Lung (tissue), 17 donors: ENCODE measurements at places on chromosomes 11 and 22. TPM values are rescaled to one million over a fixed set of nuclear protein-coding genes. Genes with fewer than 3 reads are reported as not detected.

DNA sequence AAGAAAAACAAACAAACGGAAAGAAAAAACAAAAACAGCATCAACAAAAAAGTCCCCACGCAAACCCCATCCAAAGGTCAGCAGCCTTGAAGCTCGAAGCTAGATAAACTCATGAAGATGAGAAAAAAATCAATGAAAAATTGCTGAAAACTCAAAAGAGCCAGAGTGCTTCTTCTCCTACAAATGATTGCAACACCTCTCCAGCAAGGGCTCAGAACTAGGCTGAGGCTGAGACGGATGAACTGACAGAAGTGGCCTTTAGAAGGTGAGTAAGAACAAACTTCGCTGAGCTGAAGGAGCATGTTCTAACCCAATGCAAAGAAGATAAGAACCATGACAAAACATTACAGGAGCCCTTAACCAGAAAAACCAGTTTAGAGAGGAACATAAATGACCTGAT, 18.4 kb upstream of the FTH1 start:
- peak; percentile 44 for DNase-seq

- peak; percentile 87 for DNase-seq
These were observed 478 bp upstream of the CD248 start for GRCh38 chr11:66317322-66317722.

PDE2A gene
- 16.7 TPM for total RNA-seq

GRCh38 chr11:72058416-72059034, 21.8 kb downstream of the NUMA1 start:
- DNase-seq = no peak

- DNase-seq = no peak
These were observed 5.0 kb downstream of the THY1 start for GRCh38 chr11:119417726-119418540.

DNA sequence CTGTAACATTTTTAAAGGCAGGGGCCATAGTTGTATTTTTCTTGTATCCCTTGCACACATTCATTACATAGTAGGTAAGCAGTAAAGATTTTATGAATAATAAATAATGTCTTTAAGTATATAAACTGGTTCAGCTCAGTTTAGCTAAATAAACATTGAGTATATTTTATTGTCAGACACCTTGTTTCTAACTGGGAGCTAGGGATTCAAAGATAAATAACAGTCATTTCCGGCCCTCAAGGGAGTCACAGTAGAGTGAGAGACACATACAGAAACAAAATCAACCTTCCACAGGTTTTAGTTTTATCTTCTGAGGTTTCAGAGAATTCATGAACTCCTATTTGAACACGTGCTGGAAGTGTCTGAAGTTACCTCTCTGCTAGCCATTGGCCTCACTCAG, 760.2 kb downstream of the DLG2 start:
- no peak for DNase-seq

DNA sequence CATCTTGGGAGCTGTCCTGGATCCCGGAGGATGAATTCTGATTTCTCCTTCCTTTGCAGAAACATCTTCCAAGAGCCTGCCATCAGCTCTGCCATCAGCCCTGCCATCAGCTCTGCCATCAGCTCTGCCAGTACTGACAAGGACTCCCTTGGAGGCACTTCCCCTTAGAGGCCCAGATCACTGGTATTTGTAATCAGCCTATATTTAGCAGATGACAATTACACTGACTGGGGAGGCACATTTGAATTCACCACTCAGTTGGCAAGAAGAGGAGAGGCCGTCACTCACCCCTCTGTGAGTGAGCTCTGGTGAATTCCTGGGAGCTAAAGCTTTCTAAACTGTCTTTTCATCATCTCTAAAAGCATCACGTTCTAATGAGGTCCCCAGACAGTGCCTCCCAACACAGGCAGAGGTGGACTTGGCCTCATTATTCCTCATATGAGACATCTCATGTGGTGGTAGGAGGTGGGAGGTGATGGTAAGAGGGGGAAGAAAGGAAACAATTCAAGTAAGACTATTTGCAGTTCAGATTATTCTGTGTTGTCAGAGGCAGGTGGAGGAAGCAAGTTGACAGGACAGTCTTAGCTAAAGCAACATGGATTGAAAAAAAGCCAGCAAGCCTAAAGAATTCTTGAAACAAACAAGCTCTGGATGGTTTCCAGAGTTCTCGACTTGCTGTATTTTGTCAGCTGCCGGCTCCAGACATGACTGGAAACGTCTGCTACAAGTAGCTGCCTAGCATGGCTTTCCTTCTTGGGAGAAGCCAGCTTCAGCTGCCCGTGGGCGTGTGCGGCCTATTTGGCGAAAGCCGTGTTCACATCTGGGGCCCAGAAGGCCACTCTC, 771.7 kb downstream of the TBC1D22A start:
- DNase-seq = peak; percentile 98

TMEM151A gene
- total RNA-seq = 0.28 TPM

- no peak for DNase-seq
These were observed 37.3 kb upstream of the TEAD1 start for GRCh38 chr11:12636871-12637410.

GRCh38 chr22:17057959-17058814, 26.6 kb upstream of the IL17RA start:
- peak; percentile 60 for DNase-seq

FOLR2 gene
- total RNA-seq = 9.3 TPM

DNA sequence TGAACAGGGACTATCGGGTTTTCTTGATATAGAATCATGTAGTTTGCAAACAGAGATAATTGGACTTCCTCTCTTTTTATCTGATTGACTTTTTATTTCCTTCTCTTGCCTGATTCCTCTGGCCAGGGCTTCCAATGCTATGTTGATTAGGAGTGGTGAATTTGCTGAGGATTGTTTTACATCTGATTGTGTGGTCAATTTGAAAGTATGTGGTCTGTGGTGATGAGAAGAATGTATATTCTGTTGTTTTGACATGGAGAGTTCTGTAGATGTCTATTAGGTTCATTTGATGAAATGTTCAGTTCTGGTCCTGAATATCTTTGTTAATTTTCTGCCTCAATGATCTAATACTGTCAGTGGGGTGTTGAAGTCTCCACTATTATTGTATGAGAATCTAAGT, 713.2 kb upstream of the CCDC179 start:
- DNase-seq = no peak

DNA sequence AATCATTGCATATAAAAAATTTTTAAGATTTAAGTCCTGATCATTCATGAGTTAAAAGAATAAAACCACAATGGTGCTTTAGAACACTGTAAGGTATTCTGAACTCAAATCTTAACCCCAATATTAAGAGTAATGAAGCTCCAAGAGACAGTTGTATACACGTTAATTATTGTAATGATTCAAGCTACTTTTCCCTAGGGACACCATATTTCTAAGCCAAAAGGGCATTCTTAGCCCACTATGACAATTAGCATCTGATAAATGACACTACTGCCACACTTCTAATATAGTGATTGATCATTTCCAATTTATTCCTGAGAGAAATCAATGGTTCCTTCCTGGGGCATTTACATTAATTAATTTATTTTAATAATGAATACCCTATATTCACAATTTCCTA, 21.7 kb downstream of the FANCF start:
- no peak for DNase-seq

GRCh38 chr11:95676308-95676707, 113.3 kb downstream of the FAM76B start:
- no peak for DNase-seq

DNA sequence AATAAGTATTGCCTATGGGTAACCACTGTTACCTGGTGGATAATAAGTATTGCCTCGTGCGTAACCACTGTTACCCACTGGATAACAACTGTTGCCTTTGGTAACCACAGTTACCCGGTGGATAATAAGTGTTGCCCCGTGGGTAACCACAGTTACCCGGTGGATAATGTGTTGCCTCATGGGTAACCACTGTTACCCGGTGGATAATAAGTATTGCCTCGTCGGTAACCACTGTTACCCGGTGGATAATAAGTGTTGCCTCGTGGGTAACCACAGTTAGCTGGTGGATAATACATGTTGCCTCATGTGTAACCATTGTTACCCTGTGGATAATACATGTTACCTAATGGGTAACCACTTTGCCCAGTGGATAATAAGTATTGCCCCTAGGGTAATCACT, 9.8 kb upstream of the NXPE4 start:
- no peak for DNase-seq

DNA sequence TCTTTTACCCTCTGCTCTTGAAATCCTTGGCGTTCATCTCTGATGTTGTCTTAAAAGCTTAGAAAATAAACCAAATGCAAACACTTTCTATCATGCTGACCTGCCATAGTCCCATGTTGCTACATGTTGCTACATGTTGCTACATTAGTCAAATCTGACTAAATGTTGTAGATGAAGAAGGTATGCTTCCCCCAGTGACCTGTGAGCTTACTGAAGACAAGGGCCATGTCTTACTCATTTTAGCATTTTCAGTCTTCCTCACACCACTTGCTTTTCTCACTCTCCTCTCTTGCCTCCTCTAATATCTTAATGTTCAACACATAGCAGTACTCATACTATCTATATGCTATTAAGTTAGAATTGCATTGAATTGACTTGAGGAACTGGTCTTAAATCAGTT, 346.4 kb upstream of the MTNR1B start:
- no peak for DNase-seq

MRPL17 gene
- 28.2 TPM for total RNA-seq

DNA sequence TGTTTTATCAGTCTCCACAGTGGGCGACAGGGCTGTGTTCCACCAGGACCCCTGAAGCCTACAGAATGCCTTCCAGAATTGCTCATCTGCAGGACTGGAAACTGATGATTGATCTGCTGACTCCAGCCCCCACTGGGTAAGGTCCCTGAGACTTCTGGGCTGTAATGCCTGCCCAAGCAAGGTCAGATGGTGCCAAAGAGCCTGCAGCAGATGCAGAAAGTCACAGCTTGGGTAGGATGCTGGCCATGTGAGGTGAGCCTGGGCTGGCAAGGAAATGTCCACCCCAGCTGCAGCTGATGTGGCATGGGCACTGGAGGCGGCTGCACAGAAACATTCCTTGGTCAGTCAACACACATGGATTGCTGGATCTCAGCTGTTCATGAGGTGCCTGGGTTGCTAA, 30.9 kb downstream of the LRRC32 start:
- no peak for DNase-seq

DNA sequence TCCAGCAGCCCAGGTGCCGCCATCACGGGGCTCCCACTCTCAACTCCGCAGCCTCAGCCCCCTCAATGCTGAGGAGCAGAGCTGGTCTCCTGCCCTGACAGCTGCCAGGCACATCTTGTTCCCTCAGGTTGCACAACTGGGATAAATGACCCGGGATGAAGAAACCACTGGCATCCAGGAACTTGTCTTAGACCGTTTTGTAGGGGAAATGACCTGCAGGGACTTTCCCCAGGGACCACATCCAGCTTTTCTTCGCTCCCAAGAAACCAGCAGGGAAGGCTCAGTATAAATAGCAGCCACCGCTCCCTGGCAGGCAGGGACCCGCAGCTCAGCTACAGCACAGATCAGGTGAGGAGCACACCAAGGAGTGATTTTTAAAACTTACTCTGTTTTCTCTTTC, at the start of gene SAA1:
TSS of gene SAA1 (plus strand) at position 316 of the 400 bp plus-strand sequence. CDS start 624 bp downstream, outside the sequence.
- no peak for DNase-seq

DNA sequence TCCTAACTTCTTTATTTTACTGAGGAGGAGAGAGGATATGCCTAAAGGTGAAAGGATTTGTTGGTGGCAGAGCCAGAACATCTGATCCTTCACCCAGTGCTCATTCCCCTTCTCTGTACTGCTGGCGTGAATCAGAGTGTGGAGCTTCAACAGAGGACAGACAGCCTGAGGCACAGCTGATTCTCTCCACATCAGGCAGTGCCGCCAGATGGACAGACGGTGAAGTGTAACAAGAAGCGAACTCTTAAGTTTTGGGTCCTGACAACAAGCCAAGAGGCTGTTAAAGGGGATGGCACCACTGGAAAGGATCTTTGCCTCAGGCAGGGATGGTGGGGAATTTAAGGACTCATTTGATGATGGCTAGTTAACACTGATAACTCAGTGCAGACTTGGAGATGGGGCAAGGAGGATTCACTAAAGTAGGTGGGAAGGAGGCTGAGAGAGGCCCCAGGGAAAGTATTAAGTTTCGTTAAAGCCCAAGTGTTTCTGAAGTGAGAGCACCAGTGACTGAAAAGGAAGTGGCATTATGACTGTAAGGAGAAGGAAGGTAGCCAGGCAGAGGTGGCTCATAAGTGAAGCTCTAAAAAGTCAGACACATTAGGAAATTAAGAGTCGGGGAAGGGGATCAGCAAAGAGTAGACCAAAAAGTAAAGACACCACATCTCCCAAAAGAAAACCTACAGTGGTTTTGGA, 81.3 kb downstream of the CLPB start:
- DNase-seq = peak; percentile 75

DNA sequence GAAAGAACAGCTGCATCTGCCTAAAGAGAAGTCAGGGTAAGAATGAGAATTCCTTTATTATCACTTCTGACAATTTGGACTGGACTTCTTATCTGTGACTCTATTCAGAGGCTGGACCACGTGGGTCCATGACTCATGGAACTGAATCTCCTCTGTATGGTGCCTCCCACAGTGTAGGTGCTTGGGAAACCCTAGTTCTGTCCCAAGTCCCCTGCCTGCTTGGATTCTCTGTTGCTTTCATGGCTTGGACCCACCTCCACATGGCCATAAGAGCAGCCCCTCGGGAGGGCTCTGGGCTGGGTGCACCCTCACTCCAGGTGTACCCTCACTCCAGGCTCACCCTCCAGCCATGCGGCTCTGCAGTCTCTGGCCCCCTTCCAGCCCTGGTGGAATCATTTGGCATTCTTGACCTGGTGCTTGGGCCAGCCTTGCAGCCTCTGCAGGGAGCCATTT, 153.4 kb downstream of the CACNA1I start:
- DNase-seq = no peak

CREB3L1 gene
- 52.3 TPM for total RNA-seq

TIGD3 gene
- 0.21 TPM for total RNA-seq

DNA sequence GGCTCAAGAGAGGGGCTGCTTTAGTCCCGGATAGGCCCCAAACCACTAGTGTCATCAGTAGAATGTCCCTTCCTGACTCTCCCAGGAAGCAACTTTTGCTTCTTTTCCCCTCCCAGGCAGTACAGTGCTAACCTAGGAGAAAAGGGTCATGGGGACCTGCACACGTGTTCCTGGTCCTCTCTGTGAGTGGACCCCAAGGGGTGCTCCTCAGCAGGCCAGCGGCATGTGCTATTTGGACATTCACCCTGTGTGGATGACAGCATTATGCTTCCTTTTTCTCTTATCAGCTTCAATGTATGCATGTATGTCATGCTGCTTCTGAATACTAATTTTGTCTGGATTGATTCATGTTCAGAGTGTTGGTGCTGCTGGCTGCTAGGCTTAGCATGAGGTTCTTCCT, 18.1 kb upstream of the PLET1 start:
- no peak for DNase-seq

OR4X1 gene
- total RNA-seq = not detected

GRCh38 chr22:49132009-49132408, 695.7 kb downstream of the BRD1 start:
- DNase-seq = peak; percentile 50

DNA sequence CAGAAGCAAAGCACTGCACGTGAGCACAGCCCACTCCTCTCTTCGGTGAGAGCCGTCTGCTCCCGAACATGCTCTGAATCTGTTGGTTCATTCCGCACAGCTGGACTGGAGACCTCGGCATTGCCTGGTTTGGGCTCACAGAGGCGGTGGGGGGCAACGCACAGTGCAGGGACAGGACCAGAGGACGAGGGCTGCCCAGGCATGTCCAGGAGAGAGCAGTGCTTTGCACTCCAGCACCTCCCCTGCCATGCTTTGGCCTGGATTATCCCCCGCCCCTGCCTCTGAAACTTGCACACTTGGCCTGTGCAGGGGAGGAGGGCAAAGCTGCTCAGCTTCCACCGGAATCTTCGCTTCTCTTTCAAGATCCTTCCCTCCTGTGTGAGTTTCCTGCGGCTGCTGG, 536.5 kb downstream of the BRD1 start:
- no peak for DNase-seq

PLAAT5 gene
- 1.1 TPM for total RNA-seq

PIWIL4 gene
- total RNA-seq = 5.8 TPM

OR5J2 gene
- not detected for total RNA-seq

GRCh38 chr11:6828103-6828502, 17.4 kb upstream of the OR10A5 start:
- no peak for DNase-seq
